ENCODE measurements at places on chromosomes 3 and 15.
A peak's percentile ranks its signal among the peaks of the same experiment; 100 is the strongest.

DNA sequence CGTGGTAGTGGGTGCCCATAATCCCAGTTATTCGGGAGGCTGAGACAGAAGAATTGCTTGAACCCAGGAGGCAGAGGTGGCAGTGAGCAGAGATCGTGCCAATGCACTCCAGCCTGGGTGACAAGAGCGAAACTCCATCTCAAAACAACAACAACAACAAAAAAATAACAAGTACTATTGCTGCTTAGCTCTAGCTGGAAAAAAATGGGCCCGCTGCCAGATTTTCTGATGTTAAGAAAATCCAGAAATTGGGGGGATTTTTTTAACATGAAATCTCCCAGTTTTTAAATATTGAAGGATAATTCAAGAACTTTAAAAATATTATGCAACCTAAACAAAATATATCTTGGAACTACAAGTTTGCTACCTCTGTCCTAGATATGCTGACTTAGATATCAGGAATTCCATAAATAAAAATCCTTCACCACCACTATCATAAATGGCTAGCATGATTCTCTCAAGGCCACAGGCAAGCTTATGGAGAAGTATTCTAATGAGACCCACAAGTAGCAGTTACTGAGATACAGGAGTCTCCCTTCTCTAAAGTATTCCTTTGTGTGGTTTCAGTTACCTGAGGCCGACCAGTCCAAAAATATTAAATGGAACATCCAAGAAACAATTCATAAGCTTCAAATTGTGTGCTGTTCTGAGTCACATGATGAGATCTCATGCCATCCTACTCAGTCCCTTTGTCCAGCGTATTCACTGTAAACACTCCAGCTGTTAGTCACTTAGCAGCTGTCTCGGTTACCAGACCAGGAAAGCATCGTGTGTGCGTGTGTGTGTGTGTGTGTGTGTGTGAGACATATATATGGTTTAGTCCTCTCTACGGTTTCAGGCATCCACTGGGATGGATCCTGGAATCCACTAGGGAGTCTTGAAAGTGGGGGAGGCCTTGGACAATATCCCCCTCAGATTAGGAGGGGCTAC is 277.2 kb downstream of the TBL1XR1 start:
- no peak for DNase-seq

GRCh38 chr15:98718426-98719136 is 70.2 kb downstream of the IGF1R start:
- DNase-seq, result no peak

DNA sequence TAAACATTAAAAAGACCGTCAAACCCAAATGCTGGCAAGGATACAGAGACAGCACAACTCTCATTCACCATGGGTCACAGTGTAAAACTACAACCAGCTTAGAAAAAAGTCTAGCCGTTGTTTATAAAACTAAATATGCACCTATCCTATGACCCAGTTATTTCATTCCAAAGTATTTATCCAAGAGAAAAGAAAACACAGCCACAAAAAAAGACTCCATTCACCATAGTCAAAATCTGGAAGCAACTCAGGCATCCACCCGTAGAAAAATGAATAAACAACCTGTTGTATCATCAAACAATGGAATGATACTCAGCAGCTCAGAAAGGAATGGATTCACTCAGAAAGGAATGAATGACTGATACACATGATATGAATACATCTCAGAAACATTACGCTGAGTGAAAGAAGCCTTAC is 28.6 kb downstream of the PLD1 start:
- DNase-seq, result no peak

- DNase-seq, result no peak
Observed at GRCh38 chr3:10930666-10931040, 61.9 kb upstream of the SLC6A1 start.

DNA sequence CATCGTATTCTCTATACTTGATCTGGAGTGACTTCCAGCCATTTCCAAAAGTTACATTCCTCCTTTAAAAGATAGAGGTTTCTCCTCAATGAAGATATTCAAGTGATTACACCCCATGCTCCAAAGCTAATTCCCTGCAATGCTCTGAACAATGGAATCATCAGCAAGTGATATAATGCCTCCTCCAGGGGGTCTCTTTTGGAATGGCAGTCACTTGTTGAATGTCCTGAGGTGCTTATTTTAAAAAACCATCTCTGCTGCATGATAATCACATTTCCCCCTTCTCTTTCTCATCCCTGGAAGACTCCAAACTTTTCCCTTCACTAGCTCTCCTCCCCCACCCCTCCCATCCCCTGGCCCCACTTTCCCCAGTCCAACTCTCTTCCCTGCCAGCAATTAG is 2.6 kb downstream of the LHFPL4 start:
- DNase-seq, result no peak

DNA sequence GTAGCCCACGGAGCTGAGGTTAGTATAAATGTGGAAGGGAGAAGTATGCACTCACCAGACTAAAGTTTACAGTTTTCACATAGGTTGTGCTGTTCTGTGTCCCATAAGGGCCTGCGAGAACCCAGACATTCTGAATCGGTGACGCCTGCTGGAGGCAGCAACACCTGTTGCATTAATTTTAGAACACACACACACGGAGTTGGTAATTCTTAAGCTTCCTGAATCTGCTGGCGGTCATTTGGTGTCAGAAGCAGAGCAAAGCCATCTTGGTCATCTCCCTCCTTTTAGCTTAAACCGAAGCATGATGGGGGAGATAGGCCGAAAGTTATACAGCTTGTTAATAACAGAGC is 41.1 kb upstream of the AP3B2 start:
- peak; percentile 15 for DNase-seq

DNA sequence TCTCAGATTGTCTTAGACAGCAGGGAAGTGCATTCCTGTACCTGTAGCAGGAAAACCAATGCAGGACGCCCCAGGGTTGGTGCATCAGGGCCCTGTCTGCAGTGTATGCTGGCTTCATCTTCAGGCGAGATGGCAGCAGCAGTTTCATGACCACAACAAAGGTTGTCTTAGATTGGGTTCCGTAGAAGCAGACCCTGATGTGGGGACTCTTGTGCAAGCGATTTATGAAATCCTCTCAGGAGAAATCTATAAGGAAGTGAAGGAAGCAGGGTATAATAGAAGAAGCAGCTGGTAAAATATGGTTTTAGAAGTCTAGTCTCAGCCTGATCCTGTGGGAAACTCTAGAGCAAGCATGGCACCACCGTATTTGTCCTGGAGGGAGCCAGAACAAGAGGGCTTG is 25.0 kb downstream of the DNAH1 start:
- DNase-seq, result no peak

- DNase-seq, result no peak
Observed at GRCh38 chr3:135736740-135737139, 228.8 kb upstream of the PPP2R3A start.

- DNase-seq, result peak; percentile 45
Observed at GRCh38 chr3:43013743-43014155, 34.6 kb downstream of the GASK1A start.

- DNase-seq, result no peak
Observed at GRCh38 chr3:123096731-123097130, 29.9 kb downstream of the PDIA5 start.

DNA sequence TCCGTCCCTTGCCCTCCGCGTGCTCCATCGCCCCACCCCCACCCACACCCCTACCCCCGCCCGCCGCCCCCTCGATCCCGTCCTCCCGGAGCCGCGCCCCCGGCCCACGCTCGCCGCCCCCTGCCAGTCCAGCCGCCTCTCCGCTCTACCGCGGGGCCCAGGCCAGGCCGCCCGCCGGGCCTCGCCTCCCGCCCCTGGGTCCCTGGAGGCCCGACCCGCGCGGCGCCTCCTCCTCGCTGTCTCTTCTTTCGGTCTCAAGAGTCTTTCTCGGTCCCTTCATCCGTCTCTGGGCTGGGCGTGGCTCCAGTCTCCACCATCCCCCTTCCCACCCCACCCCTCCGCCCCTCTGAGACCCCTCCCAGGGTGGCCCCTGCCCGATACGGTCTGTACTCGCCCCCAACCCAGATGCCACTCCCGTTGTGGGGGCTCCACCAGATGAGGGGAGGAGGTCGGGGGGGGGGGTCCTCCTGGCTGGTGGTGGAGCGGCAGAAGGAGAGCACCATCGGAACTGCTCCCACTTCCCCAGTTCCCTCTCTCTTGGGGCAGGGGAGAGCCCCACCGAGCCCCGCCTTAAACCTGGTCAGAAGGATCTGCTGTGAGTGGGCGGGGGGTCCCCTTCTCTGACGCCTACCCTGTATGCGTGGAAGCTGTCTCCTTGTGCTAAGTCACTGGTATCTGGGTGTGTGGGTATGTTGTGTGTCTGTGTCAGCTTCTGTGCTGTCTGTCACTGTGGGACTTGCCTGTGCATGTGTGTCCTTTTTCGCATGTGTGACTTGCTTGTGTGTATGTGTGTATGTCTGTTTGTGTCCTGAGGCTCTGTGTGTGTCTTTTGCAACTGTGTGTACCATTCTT is 1.0 kb downstream of the PRKCD start:
- DNase-seq, result peak; percentile 73

GRCh38 chr15:85545752-85546151 is 165.3 kb downstream of the AKAP13 start:
- DNase-seq, result no peak

DNA sequence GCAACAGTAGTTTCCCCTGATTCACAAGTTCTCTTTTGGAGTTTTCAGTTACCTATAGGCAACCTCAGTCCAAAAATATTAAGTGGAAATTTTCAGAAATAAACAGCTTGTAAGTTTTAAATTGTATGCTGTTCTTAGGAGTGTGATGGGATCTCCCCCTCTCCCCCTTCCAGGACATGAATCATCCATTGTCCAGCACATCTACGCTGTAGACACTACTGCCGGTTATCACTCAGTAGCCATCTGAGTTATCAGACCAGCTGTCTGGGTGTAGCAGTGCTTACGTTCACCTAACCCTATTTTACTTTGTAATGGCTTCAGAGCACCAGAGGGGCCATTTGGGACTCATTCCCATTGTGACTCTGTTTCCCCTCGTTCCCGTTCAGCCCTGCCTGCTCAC is 96.7 kb upstream of the PLXNA1 start:
- no peak for DNase-seq

- DNase-seq, result no peak
Observed at GRCh38 chr3:140432229-140432669, 245.6 kb upstream of the TRIM42 start.

DNA sequence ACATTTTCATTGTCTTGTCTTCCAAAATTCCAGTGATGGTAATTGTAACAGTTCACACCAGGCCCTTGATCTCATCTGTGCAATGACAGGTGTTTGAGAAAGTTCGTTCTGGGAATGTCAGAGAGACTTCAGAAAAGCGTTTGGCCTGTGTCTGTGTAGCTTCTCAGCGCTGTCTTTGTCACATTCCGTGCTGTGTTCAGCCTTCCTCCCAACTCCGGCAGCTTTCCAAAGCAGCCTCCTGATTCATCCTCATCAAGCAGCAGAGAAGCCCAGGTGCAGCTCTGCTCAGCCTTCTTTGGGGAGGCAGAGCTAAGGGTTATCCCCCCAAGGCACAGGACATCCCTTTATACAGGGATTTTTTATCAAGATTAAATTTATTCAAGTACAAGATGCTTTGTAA is 494.0 kb upstream of the SUCLG2 start:
- DNase-seq, result no peak

DNA sequence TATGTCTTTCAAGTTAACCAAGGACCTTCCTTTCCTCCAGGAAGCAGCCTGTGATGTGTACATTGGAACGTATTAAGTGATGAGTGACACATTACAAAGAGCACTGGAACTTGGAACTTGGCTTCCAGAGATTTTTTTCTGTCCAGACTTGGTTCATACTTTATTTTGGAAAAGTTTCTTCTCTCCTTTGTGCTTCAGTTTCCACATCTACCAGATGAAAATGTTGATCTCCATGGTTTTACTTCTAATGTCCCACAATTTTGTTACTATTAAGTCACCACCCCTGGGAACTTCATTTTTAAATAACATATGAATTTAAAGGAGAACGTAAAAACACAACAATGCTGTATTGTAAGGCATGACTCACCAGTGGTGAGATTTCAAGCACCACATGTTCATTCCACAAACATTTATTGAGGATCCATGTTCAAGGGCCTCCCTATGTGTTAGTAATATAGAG is 290.7 kb upstream of the LMCD1 start:
- DNase-seq, result no peak

- DNase-seq, result no peak
Observed at GRCh38 chr15:86327230-86327865, 247.7 kb downstream of the AGBL1 start.

DNA sequence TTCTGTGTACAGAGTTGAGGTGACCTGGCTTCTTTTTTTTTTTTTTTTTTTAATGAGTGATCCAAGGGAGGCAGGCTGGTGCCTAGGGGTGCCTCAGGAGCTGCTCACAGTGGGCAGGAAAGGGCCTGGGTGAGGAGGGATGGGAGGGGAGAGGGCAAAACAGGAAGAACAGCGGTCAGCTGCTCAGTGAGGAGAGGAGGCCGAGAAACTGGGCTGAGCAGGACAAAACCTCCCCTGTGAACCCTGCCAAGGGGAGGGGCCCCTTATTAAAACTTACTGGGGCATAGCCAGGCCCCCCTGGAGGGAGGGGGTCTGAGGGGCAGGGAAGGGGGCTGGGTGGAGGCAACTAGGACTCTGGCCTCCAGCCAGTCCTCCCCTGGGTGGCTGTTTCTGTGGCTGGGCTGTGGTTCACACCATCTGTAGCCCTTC is 3.5 kb downstream of the PLEKHO2 start:
- peak; percentile 28 for DNase-seq

DNA sequence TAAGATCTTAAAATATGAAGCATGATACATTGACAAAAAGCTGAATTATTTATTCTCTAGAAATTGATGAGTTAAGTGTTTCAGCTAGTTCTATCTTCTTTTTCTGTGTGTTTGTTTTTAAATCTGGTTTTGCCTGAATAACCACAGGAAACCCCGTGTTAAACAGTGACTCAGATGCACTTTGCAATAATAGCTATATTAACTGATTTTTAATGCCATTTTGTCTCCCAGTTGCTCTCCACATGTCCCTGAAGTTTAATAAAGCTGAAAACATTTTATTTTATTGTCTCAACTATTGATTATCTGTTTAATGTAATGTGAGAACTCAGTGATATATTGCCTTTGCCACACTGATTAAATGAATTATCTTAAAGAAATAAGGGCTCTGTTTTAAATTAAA is 42.8 kb upstream of the ROBO1 start:
- no peak for DNase-seq

DNA sequence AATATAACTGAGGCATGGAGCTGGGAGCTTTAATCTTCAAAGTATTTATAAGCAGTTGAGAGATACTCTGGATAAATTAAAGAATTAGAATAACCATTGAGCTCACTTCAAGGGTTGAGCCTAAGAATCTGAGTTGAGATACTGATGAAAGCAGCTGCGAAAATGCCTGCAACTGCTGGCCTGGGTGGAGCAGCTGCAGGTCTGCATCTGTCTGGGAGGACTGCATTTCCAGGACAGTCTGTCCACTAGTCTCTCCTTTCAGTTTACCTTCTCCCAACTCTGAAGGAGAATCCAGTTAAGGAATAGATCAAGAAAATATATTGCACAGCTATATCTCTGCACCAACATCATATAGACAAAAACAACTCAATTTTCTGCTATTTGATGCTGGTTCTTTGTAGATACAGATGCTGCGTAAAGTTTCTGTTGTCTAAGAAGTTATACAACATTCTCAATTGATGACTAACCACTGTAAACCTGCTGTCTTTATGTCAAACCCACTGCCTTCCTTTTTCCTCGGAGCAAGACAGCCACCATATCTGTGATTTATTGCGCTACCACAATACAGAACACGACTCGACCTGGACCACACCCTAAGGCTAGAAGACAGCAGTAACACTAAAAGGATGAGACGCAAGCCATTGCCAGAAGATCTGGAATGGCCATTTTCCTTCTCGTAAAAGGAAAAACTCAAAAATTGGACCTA is 245.1 kb downstream of the MAGI1 start:
- no peak for DNase-seq

All from CD4-positive, alpha-beta T cell treated with Interleukin-1 beta for 1 hour (primary cell).